ENCODE measurements at places on chromosomes 1 and 21.

DNA sequence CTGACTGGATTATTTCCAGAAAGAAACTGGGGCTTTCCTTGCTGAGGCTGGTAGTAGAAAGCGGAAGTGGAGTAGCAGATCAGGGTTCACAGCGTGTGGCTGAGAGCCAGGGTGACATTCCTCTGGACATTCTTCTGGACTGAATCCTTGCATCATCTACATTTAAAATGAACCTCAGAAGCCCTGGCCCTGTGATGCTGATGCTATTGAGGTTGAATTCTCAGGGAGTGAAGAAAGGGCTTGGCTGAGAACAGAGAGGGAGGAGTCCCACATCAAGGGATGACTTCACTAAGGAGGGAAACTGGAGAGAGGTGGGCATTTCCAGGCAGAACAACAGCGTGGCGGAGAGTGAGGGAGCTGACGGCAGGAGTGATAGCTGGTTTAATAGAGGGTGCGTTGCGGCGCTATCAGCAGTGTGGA lies 102.3 kb upstream of the LMO4 start:
- DNase-seq: no peak

- no peak for DNase-seq
These were observed 547 bp downstream of the FMO1 start for GRCh38 chr1:171248841-171249240.

DNA sequence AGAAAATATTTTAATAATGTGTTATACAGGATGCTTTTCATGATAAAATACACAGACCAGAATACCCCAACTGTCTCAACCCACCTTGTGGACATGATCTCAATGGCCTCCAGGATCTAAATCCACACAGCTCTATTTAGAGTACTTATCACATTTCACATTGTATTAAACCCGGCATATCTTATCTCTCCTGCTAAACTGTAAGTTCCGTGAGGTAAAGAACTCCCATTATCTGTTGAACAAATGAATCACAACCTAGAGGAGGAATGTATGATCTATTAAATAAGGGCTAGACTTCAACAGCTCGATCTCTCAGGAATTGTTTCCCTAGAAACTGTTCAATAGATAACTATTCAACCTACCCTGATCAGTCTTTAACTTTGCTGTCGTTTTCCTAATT lies 6.9 kb downstream of the ETV3 start:
- no peak for DNase-seq

DNA sequence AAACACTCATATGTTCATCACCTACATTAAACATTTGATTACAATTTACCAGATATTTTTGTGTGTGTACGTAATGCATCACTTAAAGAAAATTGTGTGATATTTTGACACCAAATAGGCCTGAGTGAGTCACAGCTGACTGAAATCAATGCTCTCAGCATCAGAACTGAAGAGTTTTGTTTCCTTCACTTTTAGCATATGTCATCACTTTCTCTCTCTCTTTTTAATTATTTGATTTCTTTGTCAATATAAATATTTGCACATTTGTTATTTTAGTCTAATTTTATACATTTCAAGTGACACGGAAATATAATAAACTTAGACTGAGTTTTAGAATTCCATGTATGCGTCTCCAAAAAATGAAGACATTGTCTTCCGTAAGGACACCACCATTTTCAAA lies 545.3 kb downstream of the PTPRC start:
- no peak for DNase-seq

All from activated CD4-positive, alpha-beta T cell treated with anti-CD3 and anti-CD28 coated beads, Interleukin-2, amount 50 U/mL, for 4 hours (primary cell).